ENCODE measurements at places on chromosomes 5 and 9. TPM values are rescaled to one million over a fixed set of nuclear protein-coding genes. Genes with fewer than 3 reads are reported as not detected.
A peak's percentile ranks its signal among the peaks of the same experiment; 100 is the strongest.

DNA sequence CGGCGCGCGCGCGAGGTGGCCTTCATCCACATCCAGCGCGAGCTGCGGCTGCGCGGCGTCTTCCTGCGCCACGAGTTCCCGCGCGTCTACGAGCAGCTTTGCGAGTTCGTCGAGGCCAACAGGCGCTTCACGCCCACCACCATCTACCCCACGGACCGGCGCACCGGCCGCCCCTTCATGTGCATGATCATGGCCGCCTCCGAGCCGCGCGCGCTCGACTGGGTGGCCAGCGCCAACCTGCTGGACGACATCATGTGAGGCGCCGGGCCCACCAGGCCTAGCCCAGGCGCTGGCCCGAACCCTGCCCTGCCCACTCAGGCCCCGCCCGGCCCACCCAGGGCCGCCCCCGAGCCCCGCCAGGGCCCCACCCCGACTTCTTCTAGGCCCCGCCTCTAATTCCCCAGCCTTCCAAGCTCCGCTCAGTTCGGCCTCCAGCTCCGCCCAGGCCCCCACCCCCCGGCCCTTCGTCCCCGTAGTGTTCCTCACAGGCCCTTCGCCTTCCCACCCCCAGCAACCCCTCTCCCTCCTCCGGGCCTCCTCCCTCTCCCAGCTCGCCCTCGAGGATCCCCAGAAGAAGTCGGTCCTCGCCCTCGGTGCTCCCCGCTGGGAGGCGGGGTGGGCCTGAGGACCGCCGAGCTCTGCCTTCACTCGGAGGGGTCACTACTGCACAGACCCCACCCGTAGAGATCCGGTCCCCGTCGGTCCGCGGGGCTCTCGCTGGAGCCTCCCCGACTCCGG lies 2.0 kb upstream of the PHPT1 start:
- H3K4me1 ChIP-seq: peaks cover 65% of the 10 kb centered on the region
- peak overlapping the region; percentile 84 for H3K4me3 ChIP-seq
- H3K27me3 ChIP-seq: peaks cover 24% of the 10 kb centered on the region
- no peak for DNase-seq
- peaks cover 10% of the 10 kb centered on the region for H3K36me3 ChIP-seq

DNA sequence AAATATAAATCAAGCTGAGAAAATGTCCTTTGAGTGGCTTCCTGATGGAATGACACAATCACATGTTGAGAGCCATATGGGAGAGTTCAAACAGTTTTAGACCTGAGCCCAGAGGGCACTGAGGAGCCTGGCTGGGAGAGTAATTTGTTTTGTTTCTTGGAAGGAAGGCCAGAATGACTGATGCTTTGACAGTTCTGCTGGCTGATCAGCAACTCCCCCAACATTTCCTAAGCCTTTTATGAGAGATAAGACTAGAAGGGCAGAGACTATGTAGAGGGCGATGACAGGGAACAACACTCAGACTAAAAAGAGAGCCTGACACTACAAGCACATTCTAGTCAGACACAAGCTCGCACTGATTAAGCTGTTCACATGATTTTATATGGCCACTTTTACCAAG lies 169.2 kb downstream of the COX7C start:
- no peaks in the 10 kb centered on the region for H3K27me3 ChIP-seq
- DNase-seq: no peak
- no peaks in the 10 kb centered on the region for H3K36me3 ChIP-seq
- H3K4me1 ChIP-seq: no peaks in the 10 kb centered on the region
- H3K27ac ChIP-seq: no peak overlapping the region

GRCh38 chr5:369151-369868 lies 47.8 kb downstream of the AHRR start:
- H3K4me1 ChIP-seq: peaks cover 27% of the 10 kb centered on the region
- H3K4me3 ChIP-seq: no peak overlapping the region
- H3K27ac ChIP-seq: no peak overlapping the region

- H3K4me3 ChIP-seq: no peak overlapping the region
- H3K4me1 ChIP-seq: no peaks in the 10 kb centered on the region
- no peak for DNase-seq
- H3K36me3 ChIP-seq: no peaks in the 10 kb centered on the region
Measured at GRCh38 chr5:59586841-59587240, 306.7 kb downstream of the PDE4D start.

DNA sequence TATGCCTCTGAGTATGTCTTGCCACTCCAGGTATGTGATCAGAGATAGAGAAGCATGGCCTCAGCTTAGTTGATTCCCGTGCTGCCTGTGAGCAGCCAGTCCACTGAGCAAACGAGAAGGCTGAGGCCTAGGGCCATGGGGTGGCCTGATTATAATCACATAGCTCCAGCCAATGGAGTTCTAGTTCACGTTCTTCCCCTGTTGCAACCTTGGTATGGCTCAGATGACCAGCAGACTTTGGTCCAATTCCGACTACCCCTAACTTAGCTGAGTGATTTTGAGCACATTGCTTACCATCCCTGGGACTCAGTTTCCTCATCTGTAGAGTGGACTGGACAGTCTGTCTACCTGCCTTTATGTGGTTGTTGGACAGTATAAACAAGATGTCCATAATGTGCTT lies 68.4 kb downstream of the PPARGC1B start:
- H3K36me3 ChIP-seq: no peaks in the 10 kb centered on the region
- no peaks in the 10 kb centered on the region for H3K27me3 ChIP-seq
- no peaks in the 10 kb centered on the region for H3K4me1 ChIP-seq
- H3K4me3 ChIP-seq: no peak overlapping the region
- DNase-seq: no peak
- no peak overlapping the region for H3K27ac ChIP-seq

OR5C1 gene
- not detected for total RNA-seq

SLC1A1 gene
- total RNA-seq: 0.11 TPM

ISL1 gene
- not detected for total RNA-seq

IL7R gene
- total RNA-seq: 638 TPM
